ENCODE measurements at places on chromosomes 3 and 15.

DNA sequence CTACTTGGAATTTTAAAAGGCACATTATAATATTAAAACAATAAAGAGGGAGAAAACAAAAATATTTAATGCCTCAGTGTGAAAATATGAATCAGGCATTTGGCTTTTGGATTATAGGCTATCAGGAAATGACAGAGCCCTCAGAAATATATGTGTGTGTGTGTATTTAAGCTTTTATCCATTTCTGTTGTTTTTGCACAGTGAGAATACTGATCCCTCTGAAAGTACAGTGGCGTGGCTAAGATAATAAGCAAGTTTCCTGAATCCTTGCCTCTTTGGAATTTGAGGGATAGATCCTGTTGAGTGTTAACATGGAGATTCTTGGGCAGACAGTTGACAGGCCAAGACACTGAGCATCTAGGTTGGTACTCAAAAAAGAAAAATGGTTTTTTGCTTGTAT, 234.8 kb upstream of the ZBTB20 start:
- DNase-seq = no peak

DNA sequence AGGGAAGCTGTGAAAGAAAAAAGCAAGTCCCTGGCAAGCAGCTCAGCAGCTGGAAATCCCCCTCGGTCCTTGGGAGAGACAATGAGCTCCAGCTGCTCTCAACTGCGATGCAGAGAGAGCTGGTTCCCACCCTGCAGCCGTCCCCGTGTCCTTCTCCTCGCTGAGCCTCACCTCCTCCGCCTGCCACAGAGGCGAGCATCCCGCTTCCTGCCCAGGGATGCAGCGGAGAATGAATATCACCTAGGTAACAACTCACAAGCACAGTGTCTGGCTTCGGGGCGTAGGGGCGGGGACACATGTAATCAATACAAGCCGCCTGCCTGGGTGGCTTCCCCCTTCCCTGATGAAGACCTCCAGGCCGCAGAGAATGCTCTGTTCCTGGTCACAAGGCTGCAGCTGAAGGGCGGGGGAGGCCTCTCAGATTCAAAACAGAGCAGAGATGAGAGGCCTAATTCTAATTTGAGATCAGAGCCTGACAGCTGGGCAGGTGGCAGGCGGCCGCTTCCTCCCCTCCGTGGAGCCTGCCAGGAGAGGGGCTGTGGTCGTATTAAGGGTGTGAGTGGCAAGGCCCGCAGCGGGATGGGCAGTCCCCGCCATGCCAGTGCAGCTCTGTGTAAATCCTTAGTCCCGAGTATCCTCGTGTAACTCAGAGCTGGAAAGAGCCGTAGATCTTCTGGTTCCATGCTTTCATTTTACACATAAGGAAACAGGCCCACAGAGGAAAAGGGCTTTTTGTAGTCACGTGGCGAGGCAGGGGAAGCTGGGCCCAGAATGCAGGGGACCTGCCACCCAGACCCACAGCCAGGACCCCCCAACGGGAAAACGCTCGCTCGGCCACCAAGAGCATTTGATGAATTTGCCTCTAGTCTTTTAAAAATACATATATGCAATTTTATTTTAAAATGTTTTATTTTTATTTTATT, 24.3 kb downstream of the ZDHHC19 start:
- no peak for DNase-seq

DNA sequence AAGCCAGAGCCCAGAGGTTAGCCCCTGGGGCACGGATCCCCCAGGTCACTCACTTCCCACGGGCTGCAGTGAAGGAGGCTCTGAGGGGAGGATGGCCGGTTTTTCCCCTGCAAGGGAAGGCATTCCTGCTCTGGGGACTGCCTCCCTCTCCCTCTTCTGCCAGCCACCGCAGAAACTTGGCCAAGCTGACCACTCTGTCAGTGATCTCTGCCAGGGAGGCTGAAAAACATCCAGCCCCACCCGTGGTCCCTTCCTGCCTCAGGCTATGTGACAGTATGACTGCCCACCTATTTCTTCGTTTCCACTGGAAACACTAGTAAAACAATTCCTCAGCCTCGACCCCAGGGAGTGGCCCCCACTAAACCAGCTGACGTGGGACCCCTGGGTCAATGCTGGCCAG, 14.6 kb upstream of the FANCD2 start:
- no peak for DNase-seq

DNA sequence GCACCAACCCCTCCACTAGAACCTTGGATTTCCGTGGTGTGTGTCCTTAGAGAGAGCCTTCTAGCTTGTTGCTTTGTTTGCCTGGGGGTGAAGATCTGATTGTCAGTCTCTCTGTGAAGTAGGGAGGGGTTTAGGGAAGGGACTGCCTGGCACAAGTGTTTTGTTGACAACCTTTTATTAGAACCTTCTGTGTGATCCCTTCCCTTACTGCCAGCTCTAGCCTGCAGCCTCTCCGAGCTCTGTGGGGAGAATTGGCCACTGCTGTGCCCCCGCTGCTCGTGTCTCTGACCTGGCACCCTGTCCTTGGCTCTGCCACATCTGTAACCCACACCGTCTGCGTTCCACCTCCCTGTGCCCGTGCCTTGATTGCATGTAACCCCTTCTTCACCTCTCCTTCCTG, 30.9 kb upstream of the PCSK6 start:
- DNase-seq = no peak

GRCh38 chr15:38490242-38490922, 36.5 kb downstream of the FAM98B start:
- no peak for DNase-seq

- peak; percentile 6 for DNase-seq
Observed at GRCh38 chr3:173553635-173554280, 156.2 kb downstream of the NLGN1 start.

DNA sequence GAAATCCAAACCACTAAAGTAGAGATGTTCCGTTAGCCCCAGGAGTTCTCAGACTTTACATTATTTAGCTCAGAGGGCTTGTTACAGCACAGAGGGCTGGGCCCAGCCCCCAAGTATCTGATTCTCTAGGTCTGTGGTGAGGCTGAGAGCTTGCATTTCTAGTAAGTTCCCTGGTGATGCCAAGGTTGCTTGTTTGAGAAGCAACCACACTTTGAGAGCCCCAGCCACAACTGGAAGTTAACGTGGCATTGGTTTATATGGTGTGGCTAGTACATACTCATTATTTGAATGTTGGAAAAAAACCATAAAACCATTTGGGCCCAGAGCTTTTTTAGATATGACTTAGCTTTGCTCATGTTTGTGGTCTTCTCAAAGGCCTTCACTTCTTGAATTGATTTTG, 35.9 kb downstream of the PRR23E start:
- DNase-seq = no peak

- no peak for DNase-seq
Observed at GRCh38 chr15:63313825-63314224, 36.4 kb downstream of the APH1B start.

DNA sequence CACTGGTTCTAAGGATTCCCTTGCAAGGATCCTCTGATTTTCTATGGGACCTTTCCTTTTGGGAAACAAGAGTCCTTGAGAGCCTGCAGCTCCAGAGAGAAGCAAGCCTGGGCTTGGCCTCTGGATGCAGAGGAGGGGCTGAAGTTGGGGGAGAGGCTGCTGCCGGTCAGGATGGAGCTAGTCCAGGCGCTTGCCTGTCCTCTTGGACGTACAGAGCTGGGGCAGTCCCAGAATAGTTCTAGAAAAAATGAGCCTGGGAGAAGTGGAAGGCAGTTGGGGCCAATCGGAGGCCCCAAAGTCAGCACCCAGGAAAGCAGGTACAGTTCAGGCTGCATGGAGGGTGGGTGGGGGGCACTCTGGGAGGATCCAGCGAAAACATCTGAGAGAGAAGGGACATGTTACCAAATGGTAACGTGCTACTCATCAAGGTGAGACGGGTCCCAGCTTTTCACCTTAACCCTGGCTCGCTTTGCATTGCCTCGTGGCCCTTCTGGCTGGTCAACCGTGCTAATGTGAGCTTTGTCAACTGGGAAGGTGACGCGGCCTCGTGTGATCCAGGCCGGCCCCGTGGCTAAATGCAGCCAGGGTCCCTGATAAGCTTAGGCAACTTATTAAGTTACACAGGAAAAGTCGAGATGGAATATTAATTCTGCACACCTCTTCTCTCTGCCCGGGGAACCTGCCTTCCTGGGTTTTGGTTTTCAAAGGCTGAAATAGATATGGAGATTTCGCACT, 38.7 kb upstream of the MAGEF1 start:
- DNase-seq = no peak

DNA sequence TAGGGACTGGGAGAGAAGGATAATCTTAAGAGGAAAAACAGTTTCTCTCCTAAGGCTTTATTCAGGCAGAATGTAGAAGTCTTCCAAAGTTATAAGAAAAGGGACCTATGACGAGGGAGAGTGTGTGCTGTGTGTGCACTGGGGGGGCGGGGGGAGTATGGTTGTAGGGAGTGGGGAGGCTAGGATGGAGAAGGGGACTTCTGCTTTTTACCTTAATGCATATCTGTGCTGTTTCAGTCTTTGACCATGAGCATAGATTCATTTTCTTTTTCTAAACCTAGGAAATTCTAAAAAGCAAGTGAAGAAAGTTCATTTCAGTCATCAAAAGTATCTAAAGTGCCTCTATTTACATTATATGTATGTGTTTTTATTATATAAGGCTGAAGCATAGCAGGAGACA, 52.6 kb upstream of the RASA2 start:
- no peak for DNase-seq

DNA sequence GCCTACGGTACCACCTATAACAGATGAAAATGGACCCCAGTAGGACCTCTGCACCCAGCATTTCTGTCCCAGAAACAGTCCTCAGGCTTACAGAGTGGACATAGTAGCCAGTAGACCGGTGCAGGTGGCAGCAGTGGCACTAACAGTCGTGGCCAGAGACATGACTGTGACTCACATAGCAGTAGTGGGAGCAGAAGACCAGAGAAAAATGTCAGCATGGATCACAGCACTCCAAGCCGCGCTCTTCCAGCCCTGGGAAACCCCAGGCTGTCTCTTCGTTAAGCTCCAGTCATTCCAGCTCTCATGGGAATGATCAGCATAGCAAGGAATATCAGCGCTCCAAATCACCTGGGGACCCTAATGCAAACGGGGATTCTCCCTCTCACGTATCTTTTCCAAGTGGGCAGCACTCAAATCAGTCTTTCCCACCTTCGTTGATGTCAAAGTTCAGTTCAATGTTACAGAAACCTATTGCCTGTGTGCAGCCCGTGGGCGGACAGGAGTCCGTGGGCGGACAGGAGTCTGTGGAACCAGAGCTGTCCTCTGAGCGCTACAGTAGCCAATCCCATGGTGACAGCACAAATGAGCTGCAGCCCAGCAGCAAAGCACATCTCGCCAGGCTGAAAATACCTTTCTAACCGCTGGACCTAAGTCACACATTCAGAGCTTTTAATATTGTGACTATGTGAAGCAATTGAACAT, 10.5 kb downstream of the BFSP2 start:
- no peak for DNase-seq

DNA sequence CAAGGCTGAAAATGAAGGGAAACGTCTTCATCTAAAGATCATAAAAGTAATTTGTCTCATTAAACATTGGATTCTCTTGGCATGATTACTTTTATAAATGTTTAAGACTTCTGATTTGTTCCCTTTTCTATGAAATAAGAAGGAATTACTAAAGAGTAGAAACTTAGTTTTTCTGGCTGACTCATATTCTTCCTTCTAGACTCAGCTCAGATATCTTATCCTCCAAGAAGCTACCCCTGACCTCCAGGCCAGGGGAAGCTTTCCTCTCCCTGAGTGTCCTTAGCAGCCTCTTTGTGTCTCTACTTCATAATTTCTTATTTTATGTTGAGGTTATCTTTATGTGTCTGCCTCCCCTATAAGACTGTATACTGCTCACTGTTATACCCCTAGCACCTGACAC, 291.9 kb upstream of the STT3B start:
- DNase-seq = peak; percentile 38

GRCh38 chr15:60928210-60928609, 300.9 kb downstream of the RORA start:
- no peak for DNase-seq

DNA sequence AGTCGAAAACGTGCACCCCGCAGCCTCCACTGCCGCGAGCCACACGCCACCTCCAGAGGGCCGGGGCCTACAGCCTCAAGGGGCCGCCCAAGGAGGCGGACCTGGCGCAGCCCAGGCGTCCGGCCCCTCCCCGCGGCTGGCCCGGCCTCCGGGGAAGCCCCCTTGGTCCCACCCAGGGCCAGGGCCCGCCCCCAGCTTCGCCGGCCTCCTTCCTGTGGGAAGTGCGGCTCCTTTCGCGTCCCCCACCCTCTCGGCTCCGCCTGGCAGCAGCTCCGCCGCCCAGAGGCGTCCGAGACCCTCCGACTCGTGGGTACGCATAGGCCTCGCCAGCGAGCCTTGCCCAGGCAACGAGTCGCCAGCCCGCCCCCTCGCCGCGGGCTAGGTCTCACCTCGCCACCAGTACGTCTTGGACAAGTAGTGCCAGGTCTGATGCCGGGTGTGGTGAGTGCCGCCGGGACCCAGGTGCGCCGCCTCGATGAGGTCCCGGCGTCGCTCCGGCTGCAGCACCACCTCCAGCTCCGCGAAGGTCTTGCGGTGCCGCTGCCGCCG, 642 bp downstream of the ZBTB11 start:
- peak; percentile 95 for DNase-seq

- DNase-seq = peak; percentile 59
Observed at GRCh38 chr3:109269577-109270275, 46.6 kb downstream of the DPPA2 start.

DNA sequence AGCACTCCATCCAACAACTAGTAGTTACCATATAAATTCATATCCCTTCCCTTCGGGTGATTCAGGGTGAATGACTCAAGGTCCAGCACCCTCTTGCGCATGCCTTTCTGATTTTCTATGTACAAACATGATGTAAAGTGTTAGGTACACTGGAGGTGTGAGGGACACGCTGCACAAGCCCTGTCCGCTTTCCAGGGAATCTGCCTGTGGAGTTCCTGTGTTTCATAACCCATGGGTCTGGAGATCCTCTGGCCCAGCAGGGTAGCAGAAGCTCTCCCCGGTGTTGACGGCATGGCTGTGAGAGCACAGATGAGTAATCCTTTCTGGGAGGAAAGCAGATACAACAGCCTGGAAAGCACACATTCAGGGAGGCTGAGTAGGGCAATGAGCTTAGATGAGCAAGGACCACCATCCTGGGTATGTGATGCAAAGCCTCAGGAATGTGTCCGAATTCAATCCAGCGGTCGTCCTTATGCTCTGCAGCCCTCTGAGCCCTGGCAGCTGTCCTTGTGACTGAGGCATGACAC, 142.9 kb upstream of the TP63 start:
- no peak for DNase-seq

GRCh38 chr15:100898661-100899462, 19.2 kb downstream of the ALDH1A3 start:
- no peak for DNase-seq

- no peak for DNase-seq
Observed at GRCh38 chr3:21835264-21835663, 84.3 kb upstream of the ZNF385D start.
